Left kidney (tissue), 8 donors: ENCODE measurements at places on chromosomes 16 and 17. TPM values are rescaled to one million over a fixed set of nuclear protein-coding genes. Genes with fewer than 3 reads are reported as not detected.

- no peak for DNase-seq
Observed at GRCh38 chr17:8868529-8868951, 1.1 kb upstream of the PIK3R6 start.

DNA sequence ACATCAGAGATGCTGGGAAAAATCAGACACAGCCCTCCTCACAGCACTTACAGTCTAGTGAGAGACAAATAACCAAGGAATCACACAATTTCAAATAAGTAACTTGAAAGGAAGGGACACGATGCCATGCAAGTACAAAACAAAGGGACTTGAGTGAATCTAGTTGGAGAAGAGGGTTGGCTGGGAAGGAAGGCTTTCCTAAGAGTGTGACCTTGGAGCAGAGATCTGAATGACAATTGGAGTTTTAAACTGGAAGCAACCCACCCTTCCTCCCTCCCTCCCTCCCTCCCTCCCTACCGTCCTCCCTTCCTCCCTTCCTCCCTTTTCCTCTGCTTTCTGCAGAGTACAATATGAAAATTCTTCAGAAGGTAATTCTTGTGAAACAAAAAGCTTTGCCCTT, 31.1 kb downstream of the ADAMTS18 start:
- no peak for DNase-seq

- DNase-seq, result no peak
Observed at GRCh38 chr16:4212934-4213296, 29.0 kb downstream of the SRL start.

GRCh38 chr17:27384726-27385125, 71.5 kb upstream of the KSR1 start:
- DNase-seq, result no peak

- DNase-seq, result peak; percentile 57
Observed at GRCh38 chr16:2715519-2715918, 4.5 kb downstream of the PRSS27 start.

METRN gene
- polyA plus RNA-seq, result 6.3 TPM

- no peak for DNase-seq
Observed at GRCh38 chr16:23607726-23608125, 11.6 kb upstream of the NDUFAB1 start.

FNDC8 gene
- polyA plus RNA-seq, result not detected

DNA sequence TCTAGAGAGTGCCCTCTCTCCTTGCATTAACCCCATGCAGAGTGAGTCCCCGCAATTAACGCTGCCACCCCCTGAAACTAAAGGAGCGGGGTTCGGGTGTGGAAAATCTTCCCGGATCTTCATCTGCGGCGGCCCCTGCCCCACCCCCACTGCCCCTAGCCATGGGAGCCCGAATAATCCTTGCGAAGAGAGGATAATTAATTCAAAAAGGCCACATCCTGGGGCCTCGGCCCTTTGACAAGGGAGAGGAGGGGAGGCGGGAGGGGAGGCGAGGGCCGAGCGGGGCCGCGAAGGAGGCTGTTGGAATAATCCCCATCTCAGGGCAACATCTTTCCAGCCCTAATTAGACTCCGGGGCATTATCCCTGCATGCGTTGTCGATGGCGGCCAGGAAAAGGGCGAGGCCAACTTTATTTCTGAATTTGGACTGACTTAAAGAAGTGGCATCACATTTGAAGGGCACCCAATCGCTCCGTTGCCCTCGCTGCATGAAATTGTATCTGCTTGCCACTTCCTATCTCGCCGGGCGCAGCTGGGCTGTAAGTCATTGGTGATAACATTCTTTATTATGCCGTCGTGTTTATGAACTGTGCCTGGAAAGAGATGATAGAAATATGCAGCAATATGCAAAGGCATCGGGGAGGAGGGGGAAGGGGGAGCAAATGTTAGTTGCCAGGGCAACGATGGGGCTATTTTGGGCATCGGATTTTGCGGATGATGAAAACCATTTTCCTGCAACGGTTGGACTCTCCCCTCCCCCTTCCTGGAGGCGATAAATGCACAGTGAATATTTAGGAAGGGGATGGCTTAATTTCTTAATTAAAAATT, 387.1 kb upstream of the TNRC6C start:
- no peak for DNase-seq

ATF7IP2 gene
- 28.2 TPM for polyA plus RNA-seq

TAT gene
- polyA plus RNA-seq, result 0.17 TPM

- DNase-seq, result no peak
Observed at GRCh38 chr16:75019007-75019406, 20.2 kb downstream of the ZNRF1 start.

DNA sequence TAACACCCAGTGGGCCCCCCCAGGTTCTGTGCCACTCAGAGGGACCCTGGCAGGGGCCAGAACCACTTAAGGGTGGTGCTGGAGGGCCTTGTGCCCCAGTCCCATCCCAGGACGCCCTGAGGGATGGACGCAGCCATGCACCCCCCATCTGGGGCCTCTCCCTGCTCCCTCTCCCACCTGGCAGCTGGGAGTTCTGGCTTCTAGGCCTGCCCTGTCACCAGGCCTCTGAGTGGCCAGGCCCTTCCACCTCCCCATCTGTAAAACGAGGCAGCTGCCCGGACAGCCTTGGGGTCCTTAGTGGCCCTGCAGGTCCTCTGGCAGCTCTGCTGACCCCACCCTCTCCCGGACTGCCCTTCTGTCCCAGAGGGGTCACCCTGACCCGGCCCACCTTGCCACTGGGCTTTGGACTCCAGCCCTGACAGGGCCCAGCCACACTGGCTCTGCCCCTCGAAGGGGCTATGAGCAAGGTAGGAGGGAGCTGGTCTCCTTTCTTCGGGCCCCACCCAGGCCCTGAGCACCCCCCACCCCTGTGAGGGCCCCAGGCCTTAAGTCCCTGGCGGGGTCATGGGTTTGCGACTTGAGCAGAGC, 12.3 kb downstream of the PAM16 start:
- no peak for DNase-seq

DNA sequence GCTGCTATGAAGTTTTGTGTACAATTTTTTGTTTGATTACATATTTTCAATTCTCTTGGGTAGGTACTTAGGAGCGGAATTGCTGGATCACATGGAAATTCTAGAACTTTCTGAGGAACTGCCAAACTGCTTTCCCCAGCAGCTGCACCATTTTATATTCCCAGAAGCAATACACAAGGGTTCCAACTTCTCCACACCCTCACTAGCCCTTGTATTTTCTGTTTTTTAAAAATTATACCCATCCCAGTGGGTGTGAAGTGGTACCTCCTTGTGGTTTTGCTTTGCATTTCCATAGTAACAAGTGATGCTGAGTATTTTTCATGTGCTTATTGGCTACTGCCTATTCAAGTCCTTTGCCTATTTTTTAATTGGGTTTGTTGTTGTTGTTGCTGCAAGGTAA, 20.9 kb downstream of the NACA2 start:
- DNase-seq, result no peak

DNA sequence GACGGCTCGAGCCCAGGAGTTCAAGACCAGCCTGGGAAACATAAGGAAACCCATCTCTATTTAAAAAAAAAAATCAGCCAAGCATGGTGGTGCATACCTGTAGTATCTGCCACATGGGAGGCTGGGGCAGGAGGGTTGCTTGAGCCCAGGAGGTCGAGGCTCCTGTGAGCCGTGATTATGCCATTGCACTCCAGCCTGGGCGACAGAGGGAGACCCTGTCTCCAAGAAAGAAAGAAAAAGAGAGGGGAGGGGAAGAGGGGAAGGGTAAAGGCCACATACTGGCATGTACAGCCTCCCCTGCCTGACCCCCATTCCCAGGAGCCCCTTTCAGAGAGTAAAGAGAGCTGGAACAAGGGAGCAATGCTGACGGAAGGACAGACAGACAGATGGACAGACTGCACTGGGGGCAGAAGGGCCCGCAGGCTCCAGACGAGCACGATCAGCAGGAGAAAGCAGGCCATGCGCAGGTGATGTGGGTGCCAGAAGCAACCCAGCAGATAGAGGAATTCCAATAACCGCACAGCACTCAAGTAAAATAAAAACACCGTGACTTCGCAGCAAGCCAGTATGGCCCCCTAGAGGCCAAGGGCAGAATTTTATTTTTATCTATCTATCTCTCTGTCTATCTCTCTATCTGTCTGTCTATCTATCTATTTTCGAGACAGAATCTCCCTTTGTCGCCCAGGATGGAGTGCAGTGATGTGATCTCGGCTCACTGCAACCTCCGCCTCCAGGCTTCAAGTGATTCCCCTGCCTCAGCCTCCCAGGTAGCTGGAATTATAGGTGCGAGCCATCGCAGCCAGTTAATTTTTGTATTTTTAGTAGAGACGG, 27.1 kb upstream of the SNN start:
- DNase-seq, result peak; percentile 55

DNA sequence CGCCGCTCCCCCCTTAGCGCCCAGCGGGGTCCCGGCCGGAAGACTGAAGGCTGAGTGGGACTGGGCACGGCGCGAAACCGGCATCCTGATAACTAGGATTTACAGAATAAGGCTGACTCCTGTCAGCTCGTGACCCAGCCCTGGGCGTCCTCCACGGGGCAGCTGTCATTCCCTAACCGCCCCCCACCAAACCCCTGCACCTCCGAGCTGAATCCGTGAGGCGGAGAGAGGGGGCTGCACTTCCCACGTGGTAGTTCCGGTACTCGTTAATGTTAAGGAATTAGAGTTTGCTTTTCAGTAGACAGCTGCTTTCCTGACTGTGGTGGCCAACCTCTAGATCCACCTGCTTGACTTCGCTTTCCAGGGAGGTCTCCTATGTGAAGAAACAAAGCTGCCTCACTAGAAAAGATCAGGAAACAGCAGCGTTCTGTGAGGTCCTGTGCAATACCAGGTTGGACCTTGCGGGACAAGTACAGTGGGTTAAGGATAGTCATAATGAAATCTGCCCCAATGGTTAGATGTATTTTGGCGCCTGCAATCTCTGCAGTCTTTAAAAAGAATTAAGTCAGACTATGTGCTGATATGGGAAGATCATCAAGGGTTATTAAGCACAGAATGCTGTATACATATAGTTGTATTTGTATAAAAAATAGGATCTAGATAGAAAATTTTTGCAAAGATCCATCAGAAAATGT, 1.1 kb upstream of the WBP2 start:
- no peak for DNase-seq

ZNF19 gene
- 15.6 TPM for polyA plus RNA-seq

C17orf107 gene
- polyA plus RNA-seq, result 0.71 TPM

CLDN9 gene
- polyA plus RNA-seq, result 2.0 TPM

GRCh38 chr16:66427036-66427860, at the start of gene BEAN1:
Gene BEAN1, plus strand, starts transcription at chr16:66427295. Its CDS starts 10,382 bp downstream, at chr16:66437677.
- DNase-seq, result peak; percentile 39

ZPBP2 gene
- not detected for polyA plus RNA-seq

HOXB9 gene
- polyA plus RNA-seq, result 65.6 TPM

GRCh38 chr16:3654249-3654991, at the start of gene DNASE1:
Gene DNASE1, plus strand, starts transcription at chr16:3654691. Its CDS starts 683 bp downstream, at chr16:3655374.
- peak; percentile 59 for DNase-seq

KRT32 gene
- not detected for polyA plus RNA-seq

VPS25 gene
- 78.2 TPM for polyA plus RNA-seq

- no peak for DNase-seq
Observed at GRCh38 chr17:83064732-83065659, 14.4 kb upstream of the METRNL start.

DNA sequence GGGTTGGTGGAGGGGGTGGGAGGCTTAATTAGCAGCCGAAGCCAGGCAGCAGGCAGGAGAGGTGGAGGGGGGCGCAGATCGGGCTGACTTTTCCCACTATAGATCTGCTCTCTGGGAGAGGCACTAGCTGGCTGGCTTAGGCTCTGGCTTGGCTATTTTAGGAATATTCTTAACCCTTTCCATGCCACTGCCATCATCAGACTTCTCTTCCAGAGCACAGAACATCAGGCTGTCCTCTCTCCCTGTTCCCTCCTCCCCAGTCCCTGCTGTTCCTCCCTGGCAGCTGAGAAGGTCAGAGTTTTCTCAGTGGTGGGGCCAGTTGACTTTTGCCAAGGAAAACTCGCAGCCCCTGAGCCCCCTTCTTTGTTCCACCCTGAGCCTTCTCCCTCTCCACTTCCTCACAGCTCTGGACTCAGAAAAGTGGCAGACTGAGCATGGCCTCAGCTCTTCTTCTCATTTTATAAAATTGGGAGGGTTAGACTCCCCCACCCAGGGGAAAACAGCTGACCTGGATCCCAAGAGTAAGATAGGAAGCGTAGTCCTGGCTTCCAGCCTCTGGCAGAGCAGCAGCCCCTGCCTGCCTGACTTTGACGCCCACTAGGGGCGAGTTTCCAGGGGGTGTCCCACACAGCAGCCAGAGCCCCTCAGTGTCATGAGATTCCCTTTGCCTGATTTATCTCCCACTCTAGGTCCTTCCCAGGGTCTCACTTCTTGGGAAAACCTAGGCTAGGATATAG, 9.9 kb upstream of the C1QL1 start:
- DNase-seq, result no peak

DNA sequence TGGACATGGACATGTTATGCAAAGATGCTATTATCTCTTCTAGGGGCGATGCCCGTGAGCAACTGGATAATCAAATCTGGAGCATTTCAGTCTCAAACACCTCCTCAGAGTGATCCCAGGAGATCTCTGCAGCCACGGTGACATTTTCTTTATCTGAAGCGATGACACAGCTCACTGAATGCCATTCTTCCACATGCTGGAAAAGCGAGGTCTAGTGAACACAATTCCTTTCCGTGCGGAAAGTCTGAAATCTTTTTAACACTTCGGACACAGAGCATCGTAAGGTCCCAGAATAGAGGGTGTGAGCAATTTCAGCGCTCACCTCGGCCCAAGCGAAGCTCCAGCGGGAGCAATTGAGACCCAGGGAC, 531 bp upstream of the HASPIN start:
- no peak for DNase-seq
